ENCODE measurements at places on chromosomes 3 and 15.

GRCh38 chr3:32285891-32286290 is 47.4 kb downstream of the CMTM8 start:
- DNase-seq: no peak

DNA sequence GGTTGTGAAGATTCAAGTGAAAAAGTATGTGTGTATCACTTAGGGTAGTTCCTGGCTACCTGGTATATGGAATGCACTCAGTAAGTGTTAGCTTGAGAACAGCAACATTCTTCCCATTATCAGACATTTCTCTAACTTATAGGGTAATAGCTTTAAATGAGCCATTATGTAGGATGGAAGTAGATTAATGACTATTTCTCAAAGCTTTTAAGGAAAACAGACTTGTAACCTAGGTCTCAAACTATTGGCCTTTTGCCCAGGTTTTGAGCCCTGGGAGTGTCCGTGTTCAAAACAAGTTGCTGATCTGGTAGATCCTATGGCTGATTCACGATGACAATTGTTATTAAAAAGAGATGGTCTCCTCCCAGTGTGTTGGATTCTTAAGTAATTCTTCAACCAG is 129.1 kb upstream of the UMPS start:
- no peak for DNase-seq

DNA sequence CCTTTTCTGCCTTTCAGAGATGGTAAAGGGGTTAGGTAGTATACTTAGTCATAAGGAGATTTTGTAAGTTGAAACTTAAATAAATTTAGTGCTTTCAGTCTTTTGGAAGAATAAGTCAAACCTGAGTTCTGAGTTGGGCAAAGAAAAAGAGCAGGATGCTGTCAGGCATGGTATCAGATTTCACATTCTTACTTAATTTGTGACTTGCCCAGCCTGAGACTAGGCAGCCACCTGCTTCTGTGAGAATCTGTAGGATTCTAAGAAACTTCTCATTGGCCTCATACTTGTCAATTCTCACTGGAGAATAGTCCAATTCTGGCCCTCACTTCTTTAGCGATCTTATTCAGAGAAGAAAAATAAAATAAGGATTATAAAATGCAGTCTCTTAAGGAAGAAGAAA is 577.5 kb downstream of the DIPK2A start:
- no peak for DNase-seq

- no peak for DNase-seq
These were observed 268.0 kb upstream of the ARRDC4 start for GRCh38 chr15:97692301-97693015.

DNA sequence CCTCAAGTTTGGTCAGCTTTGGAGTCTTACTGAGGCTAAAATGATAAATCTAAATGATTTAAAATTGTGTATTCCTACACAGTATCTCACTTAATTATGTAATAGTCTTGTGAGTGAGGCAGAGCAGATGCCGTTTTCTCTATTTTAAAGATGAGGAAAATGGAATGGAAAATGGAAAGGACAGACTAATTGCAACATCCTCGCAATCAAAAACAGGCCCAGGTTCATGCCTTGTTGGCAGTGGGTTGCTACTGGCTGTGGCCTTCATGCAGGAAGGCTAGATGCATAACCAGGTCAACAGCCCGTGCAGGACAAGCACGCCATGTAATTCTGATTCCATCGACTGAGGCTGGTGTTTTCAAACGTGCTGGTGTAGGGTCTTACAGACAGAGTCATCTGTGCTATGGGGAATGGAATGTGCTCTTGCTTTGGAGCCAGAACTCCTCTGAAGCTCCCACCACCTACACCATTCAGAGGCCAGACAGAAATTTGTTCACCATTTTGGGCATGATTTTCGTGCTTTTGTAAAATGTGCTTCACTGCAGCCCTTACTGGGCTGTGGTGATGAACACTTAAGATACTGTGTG is 37.9 kb downstream of the MLH1 start:
- DNase-seq: no peak

DNA sequence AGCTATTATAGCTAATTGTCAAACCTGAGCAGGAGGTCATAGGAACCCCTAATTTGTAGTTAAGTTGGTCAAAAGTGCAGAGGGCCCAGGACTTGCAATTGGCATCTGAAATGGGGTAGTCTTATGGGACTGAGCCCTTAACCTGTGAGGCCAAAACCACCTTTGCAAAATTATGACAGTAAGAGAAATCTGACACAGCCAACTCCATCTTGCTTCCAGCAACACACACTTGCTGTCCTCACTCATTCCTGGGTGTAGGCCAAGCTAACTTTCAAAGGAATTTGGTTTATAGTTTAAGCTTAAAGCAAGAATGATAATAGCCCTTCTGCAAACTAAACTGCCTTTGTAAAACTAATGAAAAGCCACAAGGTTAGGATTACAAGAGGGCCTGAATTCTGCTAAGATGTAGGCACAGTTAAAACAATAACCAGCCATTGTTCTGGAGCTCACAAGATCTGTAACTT is 57.6 kb upstream of the FRMD4B start:
- DNase-seq: no peak

- no peak for DNase-seq
These were observed 28.8 kb downstream of the CDIN1 start for GRCh38 chr15:36608180-36608579.

- no peak for DNase-seq
These were observed 28.6 kb upstream of the C3orf80 start for GRCh38 chr3:160196511-160197104.

DNA sequence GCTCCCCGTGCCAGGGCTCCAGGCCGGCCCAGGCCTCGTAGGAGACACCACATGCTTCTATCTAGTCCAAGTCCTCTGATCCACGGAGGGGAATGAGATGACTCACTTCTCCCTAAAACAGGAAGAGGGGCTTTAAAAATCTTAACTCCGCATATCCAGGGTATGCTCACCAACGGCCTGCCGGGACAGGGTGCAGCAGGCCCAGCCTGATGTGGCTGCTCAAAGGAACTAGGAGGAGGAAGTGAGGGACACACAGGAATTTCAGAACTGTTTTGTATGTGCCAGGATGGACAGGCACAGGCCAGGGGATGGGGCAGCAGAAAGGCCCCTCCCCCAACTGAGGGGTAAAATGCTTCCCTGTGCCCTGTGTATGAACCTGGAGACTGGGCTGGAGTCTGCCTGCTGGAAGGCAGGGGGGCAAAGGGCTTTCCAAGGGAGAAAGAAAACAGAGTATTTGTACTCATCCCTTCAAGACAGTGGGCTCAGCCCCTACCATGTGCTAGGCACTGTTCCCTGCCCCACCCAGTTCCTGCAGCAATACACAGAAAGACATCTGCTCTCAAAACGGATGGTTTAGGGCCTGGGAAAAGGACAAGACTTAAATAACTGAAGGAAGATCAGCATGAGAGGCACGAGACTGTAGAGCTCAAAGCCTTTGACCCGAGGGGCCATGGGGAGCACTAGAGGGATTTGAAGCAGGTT is 22.1 kb downstream of the CHDH start:
- no peak for DNase-seq

DNA sequence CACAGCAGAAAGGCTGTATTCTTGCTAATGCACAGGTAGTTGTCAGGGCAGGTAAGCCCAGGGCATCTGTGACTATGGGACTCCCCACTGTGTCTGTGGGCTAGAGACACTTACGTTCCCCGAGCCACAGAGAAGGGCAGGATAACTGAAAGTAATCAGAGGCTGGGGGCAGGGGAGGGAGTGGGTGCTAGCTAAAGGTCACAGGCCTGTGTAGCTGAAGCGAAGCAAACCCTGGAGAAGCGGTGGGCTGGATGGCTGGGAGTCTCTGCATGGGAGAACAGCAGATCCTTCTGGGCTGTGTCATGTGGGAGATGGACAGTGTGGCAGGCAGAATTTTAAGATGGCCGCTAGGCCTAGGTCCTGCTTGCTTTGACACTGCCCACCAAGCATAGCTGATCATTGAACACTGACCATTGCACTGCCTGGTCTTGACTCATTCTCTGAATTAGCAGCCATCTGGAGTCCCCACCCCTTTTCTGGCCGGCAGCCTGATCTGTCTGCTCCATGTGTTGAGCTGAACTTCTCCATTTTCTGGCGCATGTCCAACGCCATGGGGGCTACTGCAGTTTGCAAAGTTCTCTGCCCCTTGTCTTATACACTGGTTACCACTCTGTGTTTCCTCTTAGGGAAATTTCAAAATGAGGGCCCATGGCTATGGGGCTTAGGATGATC is 110.0 kb downstream of the DGKG start:
- no peak for DNase-seq

DNA sequence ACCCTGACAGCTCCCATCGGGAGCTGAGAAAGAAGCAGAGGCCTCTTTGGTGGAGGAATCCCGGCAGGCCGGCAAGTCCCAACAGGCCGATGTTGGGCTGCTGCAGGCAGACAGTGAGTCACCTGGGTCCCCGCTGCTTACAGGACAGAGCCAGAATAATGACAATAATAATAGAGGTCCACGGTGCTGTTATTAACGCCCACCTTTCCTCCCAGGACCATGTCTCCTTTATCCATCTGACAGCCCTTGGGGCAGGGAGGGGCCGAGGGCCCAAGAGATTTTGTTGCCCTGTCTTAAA is 29.3 kb upstream of the MAGEF1 start:
- no peak for DNase-seq

DNA sequence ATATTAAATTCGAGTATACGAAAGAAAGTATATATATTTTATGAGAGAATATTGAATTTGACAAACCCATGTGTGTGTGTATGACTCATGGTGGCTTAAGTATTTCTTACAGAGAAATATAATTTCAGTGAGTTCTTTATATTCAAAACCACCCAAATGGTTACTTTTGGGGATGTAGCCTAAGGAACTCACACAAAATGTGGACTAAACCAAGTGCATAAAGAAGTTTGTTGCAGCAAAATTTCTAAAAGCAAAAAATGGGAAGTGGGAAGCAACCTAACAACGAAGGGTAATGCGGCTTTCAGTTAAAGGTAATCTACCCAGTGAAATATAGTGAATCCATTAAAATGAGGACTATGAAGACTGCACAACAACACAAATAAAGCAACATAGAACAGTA is 277.1 kb downstream of the EDEM1 start:
- no peak for DNase-seq

GRCh38 chr15:63392361-63393009 is 10.8 kb upstream of the CA12 start:
- DNase-seq: no peak

GRCh38 chr15:90478846-90479481 is 50.8 kb upstream of the CRTC3 start:
- peak; percentile 1 for DNase-seq

DNA sequence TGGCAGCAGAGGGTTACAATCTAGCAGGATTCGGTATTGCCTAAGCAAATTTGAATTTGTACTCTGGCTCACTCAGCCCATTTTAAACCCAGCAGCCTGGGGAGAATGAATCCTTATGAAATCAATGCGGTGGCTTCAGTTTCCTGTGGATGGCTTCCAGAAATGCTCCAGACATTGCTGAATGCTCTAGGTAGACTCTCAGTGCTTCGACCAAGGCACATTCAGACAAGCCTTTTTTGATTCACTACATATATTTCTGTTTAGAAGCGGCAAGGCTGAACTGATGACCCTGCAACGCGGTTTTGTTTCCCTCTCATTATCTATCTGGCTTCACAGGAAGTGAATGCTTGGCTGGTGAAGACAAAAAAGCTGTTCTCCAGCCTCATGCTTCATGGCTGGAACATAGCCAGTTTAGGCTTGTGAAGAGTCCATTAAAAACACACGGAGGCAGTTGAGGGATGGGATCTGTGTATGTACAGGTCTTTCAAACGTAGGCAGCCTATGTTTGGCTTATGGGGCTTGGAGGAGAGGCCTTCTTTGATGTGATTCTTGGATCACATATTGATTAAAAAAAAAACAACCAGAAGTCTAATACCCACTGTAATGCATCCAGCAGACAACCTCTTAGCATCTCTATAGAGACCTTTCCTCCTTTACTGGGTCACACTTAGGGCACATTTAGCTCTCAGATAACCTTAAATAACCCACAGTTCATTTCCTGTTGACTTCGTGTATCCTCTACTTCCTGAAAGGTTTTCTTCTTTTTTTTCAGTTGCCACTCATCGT is 400.2 kb upstream of the TBL1XR1 start:
- DNase-seq: no peak

DNA sequence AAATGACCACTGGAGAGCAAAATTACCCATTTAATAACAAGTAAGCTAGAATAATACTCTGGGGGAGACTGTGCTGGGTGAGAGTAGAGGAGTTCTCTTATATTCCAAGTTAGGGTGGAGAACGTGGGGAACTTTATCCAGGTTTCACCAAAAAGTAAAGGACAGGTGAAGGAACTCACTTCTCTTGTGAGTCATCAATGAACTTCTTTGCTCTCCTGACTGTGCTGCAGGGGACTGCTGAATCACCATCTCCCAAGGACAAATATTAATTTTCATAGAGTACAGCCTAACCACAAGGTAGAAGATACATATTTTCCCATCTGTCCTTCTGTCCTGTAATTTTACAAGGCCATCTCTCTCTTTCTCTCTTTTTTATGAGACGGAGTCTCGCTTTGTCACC is 8.3 kb upstream of the PDCD6IP start:
- no peak for DNase-seq

DNA sequence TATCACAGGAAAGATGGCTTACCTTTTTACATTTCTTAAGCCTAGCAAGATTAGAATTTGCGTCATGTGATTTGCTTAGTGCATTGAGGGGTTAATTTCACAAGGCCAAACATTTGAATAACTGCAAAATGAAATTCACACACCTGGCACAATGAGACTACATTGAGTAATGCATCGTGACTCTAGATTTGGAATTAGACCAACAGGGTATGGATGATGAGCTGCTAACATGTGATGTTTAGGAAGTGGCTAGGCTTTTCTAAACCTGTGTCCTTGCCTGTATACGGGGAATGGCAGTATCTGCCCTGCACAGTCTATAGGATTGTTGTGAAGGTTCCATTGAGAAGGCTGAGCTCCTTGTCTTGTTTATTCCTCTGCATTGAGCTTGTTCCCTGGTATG is 160.1 kb downstream of the MFSD1 start:
- DNase-seq: no peak

DNA sequence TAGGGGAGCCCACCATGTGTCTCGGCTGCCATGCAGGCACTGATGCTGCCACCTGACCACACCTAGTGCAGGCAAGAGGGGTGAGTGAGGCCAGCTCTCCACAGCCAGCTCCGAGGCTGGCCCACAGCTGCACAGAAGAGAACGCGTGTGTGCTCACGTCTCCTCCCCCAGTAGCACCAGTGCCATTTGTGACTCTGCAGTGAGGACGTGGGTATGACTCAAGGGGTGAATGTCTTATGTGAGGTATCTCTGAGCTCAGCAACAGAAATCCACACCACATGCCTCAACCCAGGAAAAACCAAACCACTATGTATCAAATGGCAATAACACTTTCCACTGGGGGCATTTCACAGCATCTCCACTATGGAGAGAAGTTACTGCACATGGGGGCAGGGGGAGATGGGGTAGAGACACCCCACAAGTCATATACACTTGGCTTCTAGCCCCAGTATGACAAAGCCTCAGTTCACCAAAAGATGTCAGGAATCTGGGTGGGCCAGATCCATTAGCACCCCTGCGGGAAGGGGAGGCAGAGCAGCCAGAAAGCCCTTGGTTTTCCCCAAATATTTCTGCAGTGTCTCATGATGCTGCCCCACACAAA is 87.6 kb downstream of the LRIG1 start:
- no peak for DNase-seq

All from activated T-cell treated with anti-CD3 and anti-CD28 coated beads for 24 hours (primary cell).